ENCODE measurements at places on chromosomes 7 and 10. TPM values are rescaled to one million over a fixed set of nuclear protein-coding genes. Genes with fewer than 3 reads are reported as not detected.

DNA sequence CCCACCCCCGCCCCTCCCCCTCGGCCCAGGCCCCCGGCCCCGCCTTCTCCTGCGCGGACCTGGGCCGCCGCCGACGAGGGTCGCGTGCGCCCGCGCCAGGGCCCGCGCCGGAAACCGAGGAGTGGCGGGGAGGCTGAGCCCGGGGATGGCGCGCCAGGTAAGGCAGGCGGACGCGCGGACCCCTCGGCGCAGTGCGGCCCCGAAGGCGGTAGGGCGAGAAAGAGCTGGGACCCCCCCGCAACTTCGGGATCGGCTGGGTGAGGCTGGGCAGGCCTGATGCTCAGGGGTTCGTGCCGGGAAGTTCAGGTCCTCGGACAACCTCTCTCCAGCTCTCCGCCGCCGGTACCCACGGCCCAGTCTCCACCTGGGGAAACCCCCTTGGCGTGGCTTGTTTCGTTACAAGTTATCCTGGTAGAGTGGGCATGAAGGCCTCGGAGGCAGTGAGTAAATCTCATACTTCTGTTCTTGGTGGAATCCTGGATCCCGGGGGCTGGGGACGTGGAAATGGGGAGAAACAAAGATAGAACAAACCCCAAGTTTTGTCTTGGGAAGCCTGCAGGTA, 58.4 kb downstream of the ZNF467 start:
- DNase-seq, result no peak

- no peak for DNase-seq
These were observed 107.9 kb downstream of the PROSER2 start for GRCh38 chr10:11931038-11931437.

- DNase-seq, result no peak
These were observed 338.8 kb downstream of the PTPRN2 start for GRCh38 chr7:158248816-158249215.

GRCh38 chr10:24866604-24867583, 85.5 kb downstream of the PRTFDC1 start:
- peak; percentile 60 for DNase-seq

GRCh38 chr7:95323410-95324129, 762 bp downstream of the PON1 start:
- DNase-seq, result no peak

DNA sequence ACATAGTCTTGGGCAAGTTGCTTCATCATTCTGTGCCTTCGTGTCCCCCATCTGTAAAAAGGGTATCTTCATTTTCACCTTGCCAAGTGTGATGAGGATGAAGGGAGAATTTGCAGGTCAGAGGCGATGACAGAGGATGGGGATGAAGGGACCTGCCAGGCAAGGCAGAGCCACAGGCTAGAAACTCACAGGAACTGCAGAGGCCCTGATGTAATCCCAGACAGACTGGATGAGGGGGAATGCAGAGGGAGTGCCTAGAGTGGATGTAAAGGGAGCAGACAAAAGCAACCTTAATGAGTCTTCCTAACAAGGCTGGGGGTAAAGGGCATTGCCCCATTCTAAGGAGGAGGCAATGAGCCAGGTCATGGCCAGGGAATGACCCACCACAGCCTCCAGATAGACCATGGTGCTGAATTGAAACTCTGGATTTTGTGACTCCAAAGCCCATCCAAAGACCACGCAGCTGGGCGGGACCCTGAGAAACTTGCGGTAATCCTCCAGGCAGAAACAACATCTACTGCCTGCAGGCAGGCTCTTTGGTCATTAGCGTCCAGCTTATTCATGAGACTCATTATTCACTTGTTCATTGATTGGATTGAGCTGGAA, 1.9 kb downstream of the ANTXRL start:
- DNase-seq, result no peak

DNA sequence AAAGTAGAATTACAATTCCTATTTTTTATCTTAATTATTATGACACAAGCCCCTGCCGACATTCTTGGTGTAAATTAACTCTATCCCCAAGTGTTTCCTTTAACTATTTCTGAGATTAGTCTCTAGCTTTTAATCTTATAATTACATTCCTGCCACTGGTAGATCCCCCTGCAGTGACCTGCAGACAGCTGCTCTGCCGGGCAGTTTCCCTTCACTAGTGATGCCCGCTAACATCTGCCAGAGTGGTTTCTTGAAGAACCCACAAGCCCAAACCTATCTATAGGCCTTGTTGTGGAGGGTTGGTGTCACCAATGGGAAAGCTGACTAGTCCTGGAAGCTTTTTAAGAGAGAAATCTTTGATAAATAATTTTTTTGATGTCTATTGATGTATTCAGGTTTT, 50.0 kb downstream of the ADAM22 start:
- DNase-seq, result no peak

DNA sequence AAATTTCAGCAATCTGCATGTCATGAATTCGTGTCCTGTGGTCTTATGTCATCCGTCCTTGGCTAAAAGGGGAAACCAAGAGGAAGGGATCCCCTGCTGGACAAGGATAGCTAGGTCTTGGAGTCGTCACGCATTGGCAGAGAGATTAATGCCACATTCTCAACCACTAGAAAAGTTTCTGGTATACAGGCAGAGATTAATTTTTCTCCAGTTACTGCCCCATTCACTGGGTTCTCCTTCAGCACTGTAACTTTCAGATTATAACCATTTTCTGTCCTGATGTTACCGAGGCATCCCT, 1060.6 kb upstream of the AUTS2 start:
- no peak for DNase-seq

- DNase-seq, result peak; percentile 42
These were observed 1.5 kb upstream of the GRIFIN start for GRCh38 chr7:2477447-2478398.

- DNase-seq, result no peak
These were observed 158.1 kb downstream of the LRRC4 start for GRCh38 chr7:127873151-127873550.

- no peak for DNase-seq
These were observed 451.7 kb upstream of the TEX47 start for GRCh38 chr7:89247207-89247606.

- no peak for DNase-seq
These were observed 64.0 kb downstream of the C10orf143 start for GRCh38 chr10:130046591-130046990.

DNA sequence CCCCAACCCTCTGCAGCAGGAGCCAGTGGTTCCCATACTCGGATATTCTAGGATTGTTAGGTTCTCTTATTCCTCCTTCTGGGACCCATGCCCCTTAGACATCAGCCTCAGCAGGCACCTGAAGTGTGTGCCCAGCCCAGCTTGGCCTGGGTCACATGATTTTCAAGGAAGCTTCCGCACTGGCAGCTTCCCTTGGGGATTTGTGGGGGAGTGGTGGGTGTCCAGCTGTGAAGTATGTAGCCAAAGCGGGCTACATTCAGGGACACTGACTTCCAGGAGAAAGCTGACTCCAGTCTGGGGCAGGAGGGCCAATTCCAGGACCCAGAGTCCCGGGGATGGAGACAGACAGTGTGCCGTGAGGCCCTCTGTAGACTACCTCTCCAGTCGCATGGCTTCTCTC, 1.3 kb downstream of the LDB1 start:
- no peak for DNase-seq

DNA sequence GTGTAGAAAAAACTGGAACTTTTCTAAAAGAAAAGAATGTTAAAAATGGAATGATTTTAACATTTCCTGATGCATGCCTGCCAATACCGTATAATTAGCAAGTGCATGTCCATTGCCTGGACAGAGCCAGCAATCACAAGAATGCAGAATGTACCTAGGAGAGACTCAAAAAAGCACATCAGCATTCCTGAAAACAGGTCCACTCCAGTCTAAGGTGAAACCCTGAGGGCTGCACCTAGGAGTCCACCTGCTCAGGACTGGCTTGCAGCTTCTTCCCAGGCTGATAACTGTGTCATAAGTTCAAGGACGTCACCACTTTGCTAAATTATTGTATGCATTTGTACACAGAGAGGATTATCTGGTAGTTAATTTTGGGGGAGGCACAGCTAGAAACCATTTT, 5.4 kb downstream of the CCDC201 start:
- no peak for DNase-seq

GRCh38 chr10:1229116-1229515, 172.9 kb downstream of the WDR37 start:
- no peak for DNase-seq

GRCh38 chr10:122543676-122544445, 16.7 kb upstream of the DMBT1 start:
- DNase-seq, result no peak

- no peak for DNase-seq
These were observed 36.6 kb downstream of the RBM28 start for GRCh38 chr7:128307061-128307460.

GRCh38 chr10:67664942-67665341, 31.1 kb downstream of the CTNNA3 start:
- DNase-seq, result no peak

- peak; percentile 49 for DNase-seq
These were observed 470.0 kb downstream of the SUGCT start for GRCh38 chr7:40604601-40605438.

Gene GPR85
- total RNA-seq, result not detected

Gene CDC14C
- 0.23 TPM for total RNA-seq

Gene CRHR2
- not detected for total RNA-seq

Gene GATA3
- total RNA-seq, result 0.12 TPM

Gene NANOS1
- total RNA-seq, result 1.8 TPM

Gene GDF10
- not detected for total RNA-seq

Gene CYP26C1
- 0.23 TPM for total RNA-seq

Gene TMEM196
- total RNA-seq, result not detected

Gene ZNF37A
- total RNA-seq, result 11.9 TPM
